Right forelimb (tissue), 1 donor: ENCODE measurements at places on chromosomes 4 and X.

GRCh38 chr4:30395902-30396301, 324.3 kb upstream of the PCDH7 start:
- no peak for DNase-seq

DNA sequence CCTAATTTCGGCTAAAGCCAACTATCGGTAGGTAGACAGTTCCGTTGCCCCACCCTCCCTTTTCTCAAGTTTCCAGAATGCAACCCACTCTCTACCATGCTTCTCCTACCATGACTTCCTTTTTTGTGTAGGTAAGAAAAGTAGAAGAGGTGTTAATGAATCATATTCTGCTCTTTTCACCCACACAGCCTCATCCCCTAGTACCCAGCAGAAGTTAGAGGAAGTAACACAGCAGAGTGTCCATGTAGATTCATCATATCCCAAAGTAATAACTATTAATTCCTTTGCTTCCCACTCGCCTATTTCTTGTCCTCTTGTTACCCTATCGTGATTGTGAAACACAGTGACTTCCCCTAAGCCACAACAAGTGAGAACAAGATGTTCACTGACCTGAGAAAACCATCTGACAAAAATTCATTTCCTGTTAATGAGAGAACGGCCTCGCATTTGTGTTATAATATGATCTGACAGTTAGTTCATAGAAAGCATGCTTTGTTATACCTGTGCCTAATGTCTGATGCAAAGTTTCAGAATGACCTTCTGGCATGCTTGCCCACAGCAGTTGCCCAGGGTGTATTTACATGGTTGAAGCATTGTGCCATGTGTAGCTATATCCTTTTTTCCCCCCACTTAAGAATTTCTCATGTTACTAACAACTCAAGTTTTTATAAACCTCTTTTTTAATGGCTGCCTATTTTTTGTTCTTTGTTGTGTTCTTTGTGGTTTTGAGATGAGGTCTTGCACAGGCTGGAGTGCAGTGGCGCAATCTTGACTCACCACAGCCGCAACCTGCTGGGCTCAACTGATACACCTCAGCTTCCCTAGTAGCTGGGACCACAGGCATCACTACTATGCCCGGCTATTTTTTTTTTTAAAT, 185.6 kb downstream of the RAP1GDS1 start:
- DNase-seq: no peak

- DNase-seq: no peak
Measured at GRCh38 chr4:8662776-8663175, 70.2 kb downstream of the CPZ start.

DNA sequence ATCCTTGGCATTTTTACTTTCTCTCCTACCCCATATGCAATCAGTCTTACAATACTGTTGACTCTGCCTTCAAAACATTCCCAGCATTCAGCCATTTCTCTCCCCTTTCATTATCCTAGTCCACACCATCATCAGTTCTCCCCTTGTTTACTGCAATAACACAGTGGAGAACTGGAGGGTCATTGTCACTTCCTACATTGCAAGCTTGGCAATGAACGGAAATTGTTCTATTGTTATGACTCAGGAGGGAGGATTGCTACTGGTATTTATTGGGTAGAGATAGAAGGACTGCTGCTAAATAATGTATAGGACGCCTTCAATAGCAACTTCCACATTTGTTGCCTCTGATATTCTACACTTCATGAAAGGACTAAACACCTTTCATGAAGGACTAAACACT, 231.8 kb downstream of the BANK1 start:
- DNase-seq: no peak

GRCh38 chrX:40108162-40108958, 10.6 kb upstream of the BCOR start:
- no peak for DNase-seq
